ENCODE measurements at places on chromosomes 11 and 22.

- DNase-seq = no peak
Measured at GRCh38 chr11:2728663-2729332, 29.0 kb upstream of the KCNQ1OT1 start.

GRCh38 chr11:129881570-129882170 lies 13.7 kb downstream of the NFRKB start:
- DNase-seq = peak; percentile 24

DNA sequence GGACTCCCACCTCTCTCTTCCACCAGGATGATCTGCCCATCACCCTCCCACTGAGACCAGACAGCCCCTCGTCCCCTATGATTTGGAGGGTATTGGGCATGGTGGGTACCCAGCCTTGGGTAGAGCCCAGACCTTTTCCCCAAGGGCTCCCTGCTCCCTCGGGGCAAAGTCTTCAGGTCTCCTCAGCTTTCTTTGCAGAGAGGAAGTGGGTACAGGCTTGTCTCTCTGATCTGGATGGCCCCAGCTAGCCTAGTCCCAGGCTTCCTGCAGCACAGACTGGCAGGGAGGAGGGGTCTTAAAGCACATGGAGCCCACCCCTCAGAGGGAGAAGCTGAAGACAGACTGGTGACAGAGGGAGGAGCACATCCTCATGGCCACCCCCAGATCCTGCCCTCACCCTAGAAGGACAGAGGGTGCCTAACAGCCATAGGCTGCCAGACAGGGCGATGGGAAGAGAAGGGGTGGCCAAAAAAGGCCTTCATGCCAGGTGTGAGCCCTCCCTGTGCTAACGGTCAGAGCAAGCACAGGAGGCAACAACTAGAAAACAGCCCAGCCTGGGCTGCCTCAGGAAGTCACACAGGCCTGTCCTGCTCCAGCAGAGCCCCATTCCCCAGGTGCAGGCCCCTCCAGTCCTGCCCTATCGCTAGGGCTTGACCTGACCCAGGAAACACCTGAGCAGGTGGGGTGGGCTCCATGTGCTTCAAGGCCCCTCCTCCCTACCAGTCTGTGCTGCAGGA lies 30.4 kb downstream of the SLC22A12 start:
- no peak for DNase-seq

GRCh38 chr22:21587803-21588611 lies 20.5 kb downstream of the UBE2L3 start:
- DNase-seq = peak; percentile 37

DNA sequence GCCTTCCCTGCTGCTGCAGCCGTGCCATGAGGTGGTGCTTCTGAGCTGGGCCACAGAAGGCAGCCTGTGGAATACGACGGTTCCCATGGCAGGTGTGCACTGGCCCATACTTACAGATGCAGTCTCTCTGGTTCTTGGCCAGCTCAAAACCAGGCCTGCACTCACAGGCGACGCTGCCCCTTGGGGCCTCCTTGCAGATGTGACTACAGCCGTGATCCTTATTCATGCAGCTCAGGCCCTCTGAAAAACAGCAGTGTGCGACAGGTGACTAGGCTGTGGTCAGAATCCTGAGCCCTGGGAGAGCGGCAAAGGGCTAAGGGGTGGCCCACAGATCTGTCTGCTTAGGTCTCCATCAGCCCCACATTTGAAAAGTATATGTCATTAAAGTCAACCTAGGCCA lies 22.1 kb downstream of the SCUBE2 start:
- no peak for DNase-seq

- DNase-seq = no peak
Measured at GRCh38 chr11:69008737-69009440, 4.2 kb downstream of the MRGPRF start.

- no peak for DNase-seq
Measured at GRCh38 chr11:14118072-14118471, 155.5 kb downstream of the SPON1 start.

DNA sequence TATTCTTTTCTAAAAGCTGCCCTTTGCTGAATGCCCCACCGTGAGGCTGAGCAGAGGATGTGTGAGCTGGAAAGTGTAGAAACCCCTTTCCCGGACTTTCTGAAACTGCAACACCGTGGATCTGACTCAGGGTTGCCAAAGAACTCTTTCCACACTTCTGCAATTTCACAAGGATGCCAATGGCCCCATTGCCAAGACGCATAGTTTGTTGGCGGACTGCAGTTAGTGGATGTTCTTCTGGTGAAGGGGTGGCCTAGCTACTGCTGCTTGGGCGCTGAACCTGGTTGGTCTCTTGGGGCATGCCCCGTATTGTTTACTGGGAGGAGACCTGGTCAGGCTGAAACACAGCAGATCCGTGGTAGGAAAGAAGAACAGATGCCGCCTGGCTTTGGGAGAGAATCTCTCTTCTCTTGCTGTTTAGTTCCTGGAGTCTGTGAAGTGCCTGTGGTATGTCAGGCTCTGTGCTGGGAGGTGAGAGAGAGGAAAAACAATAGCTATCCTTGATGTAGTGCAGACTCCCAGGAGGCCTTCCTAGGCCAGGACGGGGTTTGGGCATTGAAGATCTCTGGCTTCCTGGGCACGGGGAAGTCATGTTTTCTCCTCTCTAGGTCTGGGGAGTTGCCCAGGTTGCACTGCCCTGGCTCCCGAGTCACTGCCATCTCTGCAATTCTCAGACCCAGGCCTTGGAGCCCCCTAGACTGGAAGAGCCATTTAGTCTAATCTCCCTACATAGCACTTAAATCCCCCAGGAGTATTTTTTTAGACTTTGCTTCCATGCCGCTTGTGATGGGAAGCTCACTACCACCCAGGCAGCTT lies 26.9 kb downstream of the CD82 start:
- no peak for DNase-seq

DNA sequence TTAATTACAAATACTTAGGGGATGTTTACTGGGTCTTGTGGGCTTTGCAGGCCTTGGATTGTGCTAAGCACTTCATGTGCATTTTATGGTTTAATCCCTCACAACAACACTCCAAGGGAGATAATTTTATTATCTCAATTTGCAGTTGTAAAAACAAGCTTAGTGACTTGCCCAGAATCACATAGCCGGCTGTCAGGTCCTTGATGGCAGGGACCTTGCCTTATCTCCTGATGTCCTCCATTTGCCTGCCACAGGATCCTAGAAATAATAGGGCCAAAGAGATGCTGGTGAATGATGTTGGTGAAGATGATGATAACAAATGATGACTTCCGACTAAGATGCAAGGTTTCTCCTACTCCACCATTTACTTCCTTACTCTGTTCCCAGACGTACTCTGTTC lies 385.4 kb downstream of the TMEM135 start:
- DNase-seq = no peak

- DNase-seq = no peak
Measured at GRCh38 chr11:64799623-64800302, 3.3 kb downstream of the MAP4K2 start.

DNA sequence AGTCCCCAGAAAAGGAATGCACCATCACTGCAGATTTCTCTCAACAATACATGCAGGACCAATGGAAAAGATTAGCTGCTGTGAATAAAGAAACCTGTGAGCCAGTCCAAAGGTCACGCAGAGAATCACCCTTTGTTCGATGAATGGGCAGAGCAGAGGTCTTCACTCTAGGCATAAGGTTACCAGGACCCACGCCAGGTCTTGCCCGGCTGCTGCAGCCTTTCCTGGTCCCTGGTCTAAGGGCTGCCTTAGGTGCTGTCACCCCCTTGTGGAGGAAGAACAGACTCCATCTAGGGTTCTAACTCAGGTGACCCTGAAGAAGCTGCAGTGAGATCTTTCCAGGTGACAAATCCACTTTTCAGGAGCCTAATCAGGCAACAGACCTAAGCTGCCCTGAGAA lies 29.0 kb upstream of the NAP1L4 start:
- no peak for DNase-seq

- DNase-seq = no peak
Measured at GRCh38 chr11:14027525-14027924, 65.0 kb downstream of the SPON1 start.

- no peak for DNase-seq
Measured at GRCh38 chr11:8011371-8011770, 24.2 kb downstream of the EIF3F start.

All from activated T-cell treated with anti-CD3 and anti-CD28 coated beads for 48 hours (primary cell).